ENCODE measurements at places on chromosomes 11 and 22. TPM values are rescaled to one million over a fixed set of nuclear protein-coding genes. Genes with fewer than 3 reads are reported as not detected.

DNA sequence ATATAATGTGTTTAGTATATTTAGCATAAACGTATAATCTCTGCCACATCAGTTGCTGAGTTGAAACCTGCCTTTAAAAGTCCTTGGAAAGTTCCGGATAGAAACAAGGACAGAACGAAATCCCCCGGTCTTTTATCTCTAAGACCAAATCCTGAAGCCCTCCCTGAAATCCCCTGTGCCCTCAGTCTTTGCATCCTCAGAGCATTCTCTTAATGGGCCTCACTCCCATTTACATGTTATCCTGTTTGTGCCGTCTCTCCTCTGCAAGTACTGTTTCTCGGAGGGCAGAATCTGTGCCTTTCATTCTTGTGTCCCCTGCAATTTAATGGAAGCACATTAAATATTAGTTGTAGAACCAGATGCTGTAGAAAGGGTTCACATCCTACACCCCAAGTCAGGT lies 56.0 kb downstream of the ZNRF3 start:
- DNase-seq: no peak
- H3K4me1 ChIP-seq: peaks cover 10% of the 10 kb centered on the region
- H3K27ac ChIP-seq: no peak overlapping the region
- H3K27me3 ChIP-seq: no peaks in the 10 kb centered on the region
- H3K36me3 ChIP-seq: no peaks in the 10 kb centered on the region
- H3K4me3 ChIP-seq: no peak overlapping the region

DNA sequence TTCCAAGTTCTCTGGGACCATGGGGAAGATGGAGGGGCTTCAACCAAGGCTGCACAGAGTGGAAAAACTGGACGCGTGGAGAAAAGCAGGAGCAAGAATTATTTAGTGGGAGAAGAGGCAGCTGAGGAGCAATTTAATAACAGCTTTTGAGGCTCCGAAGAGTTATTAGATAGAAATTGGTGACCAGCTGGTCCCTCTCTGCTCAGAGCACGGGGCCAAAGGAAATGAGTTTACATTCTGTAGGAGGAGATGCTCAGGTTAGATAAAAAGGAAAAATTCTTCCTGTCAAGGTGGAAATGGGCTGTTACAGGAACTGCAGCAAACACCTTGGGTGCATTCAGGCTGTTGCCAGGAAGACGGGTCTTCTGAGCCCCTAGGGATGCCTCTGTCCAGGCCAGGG lies 47.0 kb upstream of the GALNT18 start:
- H3K4me3 ChIP-seq: no peak overlapping the region
- no peaks in the 10 kb centered on the region for H3K36me3 ChIP-seq
- H3K4me1 ChIP-seq: peaks cover 5% of the 10 kb centered on the region
- H3K27ac ChIP-seq: no peak overlapping the region

DNA sequence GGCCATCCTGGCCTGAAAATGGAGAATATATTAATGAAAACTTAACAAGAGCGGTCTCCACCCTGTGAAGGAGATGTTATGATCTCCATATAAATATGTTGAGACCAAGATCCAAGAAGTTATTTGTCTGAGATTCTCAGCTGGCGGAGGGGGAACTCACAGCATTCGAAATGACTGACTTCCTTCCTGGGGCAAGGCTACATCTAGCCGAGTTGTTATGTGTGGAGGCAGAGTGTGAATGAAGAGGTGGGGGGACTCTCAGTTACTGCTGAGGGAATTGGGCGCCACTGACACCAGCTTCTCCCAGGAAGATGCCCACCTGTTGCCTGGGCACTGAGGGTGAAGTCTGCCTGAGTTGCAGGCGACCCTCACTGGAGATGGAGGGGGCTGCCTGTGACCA lies 5.9 kb downstream of the HTR3A start:
- no peaks in the 10 kb centered on the region for H3K36me3 ChIP-seq
- no peak for DNase-seq
- peaks cover 20% of the 10 kb centered on the region for H3K27me3 ChIP-seq
- H3K4me3 ChIP-seq: no peak overlapping the region

The ENTHD1 gene
- total RNA-seq: not detected

DNA sequence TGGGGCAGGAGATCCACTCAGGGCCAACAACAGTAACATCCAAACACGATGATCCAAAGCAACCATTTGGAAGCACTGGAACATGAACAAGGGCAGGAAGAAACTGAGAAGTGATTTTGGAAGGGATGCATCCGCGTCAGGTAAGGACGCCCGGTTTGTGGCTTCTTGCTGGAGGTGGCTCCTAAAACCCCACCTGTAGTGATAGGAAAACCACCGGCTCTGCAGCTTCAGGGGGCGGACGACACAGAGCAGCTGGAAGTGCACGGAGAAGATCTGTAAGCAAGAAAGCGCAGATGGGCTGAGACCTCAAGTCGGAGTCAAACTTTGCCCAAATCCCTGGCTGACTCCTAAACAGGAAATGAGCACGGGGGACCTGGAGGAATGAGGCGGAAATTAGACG lies 1066.1 kb downstream of the BRD1 start:
- H3K27ac ChIP-seq: no peak overlapping the region
- no peaks in the 10 kb centered on the region for H3K4me1 ChIP-seq
- no peak for DNase-seq

The STK33 gene
- total RNA-seq: 3.8 TPM

The ISX gene
- not detected for total RNA-seq

DNA sequence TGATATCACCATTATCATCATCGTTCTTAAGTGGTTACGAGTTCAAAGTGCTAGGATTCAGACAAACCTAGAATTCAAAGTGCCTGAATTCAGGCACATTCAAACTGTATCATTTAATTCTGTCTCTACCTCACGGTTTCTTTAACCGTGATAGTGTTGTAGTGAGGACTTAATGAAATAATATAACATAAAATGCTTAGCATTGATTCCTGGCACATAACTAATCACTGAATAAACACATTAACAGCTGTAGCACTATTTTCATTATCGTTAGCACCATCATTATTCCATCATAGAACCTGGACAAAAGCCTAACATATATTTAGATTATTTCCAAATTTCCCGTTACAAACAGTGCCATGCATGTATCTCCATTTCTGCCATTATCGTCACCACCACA lies 102.0 kb downstream of the WNT11 start:
- no peak overlapping the region for H3K4me3 ChIP-seq
- no peaks in the 10 kb centered on the region for H3K36me3 ChIP-seq
- H3K27me3 ChIP-seq: no peaks in the 10 kb centered on the region
- DNase-seq: no peak

Measured in muscle of leg (tissue), 16 donors.